Activated T-cell treated with anti-CD3 and anti-CD28 coated beads, Interleukin-2, amount 50 U/mL, for 48 hours (primary cell): ENCODE measurements at places on chromosomes 1 and 21.

DNA sequence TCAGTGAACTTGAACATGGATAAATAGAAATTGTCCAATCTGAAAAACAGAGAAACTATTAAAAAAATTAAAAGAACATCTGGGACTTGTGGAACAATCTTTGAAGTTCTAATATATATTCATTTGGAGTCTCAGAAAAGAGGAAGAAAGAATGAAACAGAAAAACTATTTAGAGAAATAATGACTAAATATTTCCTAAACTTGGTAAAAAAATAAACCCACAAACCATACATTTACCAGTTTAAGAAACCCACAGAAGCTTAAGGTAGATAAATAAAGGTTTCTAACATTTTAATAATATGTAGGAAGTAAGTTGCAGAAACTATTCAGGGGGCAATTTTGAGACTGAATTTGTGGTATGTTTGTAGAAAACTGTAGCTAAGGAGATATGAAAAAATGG, 437.8 kb downstream of the PTBP2 start:
- no peak for DNase-seq

DNA sequence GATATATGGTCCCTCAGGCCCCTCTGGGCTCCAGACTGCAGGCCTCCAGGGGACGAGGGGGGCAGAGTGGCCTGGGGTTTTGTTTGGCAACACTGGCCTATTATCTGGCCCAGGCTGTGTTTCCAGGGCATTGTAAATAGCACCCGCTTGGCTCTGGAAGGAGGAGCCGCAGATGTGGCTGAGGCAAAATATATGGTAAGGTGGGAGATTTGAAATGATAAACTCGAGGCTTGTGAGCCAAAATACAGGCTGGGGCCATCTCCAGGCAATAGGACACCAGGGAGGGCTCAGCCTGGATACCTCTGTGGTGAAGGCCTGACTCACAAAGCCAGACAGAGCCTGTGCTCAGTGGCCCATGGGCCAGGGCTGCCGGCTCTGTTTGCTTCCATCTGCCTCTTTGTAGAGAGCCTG, 14.0 kb downstream of the NAV1 start:
- DNase-seq = no peak

DNA sequence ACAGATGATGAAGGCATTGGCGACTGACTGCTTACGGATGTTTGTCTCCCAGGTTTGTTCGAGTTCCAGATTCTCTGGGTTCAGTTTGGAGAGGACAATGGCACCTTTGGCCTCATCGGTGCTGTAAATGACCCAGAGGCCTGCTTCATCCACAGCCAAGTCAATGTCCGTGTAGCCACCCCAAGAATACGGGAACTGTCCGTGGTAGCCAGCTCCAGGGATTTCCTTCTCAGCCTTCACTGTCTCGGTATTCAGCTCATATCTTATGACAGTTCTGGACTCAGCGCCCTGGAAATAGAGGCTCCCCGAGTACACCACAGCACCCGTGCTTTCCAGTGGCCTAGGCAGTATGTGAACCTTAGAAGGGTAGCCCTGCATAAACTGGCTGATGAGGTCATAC, 14.1 kb downstream of the MYOCOS start:
- DNase-seq = no peak

DNA sequence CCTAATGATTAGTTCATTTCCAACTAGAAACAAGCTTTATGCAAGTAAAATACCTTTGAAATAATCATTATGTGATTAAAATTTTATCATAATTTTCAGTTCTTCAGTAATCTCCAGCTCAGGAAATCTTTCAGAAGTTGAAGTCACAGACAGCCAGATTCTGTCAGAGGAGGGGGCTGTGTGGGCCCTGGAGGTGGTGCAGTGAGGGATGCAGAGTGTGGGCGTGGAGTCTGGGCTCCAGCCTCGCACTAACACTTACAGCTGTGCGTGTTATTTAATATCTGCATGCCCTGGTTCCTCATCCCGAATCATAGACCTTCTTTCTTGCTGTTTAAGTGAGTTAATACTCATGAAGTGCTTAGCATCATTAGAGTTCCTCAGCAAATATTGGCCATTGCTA, 23.9 kb downstream of the WDR64 start:
- DNase-seq = no peak

- DNase-seq = peak; percentile 89
These were observed 8.9 kb downstream of the VPS26C start for GRCh38 chr21:37257967-37258877.

GRCh38 chr1:24416666-24417391, 1.2 kb downstream of the NIPAL3 start:
- DNase-seq = peak; percentile 55

- no peak for DNase-seq
These were observed 4.2 kb upstream of the PLXNA2 start for GRCh38 chr1:208248307-208248801.

DNA sequence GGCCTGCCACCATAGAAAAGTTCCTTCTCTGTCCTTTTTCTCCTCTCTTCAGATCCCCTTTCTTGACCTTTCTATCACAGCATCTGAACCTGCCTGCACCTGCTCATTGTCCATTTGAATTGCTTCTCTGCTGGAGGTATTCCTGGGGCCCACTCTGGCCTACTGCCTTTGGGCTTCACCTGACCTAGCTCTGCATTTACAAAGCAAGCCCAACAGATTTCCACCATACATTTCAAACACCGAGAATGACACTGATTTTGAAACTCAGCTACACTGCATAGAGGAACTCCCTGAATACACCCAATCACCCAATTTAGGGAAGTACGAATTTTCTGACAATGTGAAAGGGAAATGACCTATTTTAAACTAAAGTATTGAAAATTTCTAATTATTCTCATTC, 284.5 kb upstream of the USP25 start:
- no peak for DNase-seq

DNA sequence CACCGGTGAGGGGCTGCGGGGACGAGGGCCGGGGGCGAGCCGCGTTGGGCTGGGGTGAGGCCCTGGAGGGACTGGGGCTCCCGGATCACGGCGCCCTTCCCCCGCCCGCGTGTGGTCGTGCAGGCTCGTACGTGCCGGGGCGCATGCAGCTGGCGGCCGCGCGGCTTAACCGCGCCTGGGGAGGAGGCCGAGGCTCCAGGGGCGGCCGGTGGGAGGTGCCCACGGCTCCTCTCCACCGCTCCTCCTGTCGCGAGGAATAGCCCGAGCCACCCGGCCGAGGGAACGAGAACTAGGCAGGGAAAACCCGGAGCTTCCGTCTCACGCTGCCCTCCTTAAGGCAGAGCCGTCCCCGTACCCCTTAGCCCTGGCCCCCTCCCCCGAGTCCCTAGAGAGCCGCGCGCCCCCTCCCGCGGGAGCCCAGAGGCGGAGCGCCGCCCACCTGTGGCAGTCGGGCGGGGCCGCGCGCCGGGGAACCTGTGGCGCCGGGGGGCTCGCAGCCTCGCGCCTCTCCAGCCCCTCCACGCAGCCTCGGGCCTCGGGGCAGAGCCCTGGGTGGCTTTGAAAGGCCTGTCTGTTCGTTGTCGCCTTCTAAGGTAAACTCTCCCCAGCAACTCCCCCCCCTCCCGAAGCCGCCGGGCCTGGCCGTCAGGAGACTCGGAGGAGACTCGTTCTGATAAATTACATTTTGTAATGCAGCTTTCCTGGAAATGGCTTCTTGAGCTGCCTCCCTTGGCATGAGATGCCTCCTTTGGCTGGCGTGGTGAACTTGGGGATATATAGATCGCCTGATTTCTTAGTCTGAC, 746 bp downstream of the AK4 start:
- peak; percentile 83 for DNase-seq

- DNase-seq = no peak
These were observed 14.5 kb downstream of the RBBP5 start for GRCh38 chr1:205107327-205107726.

GRCh38 chr21:39638281-39638680, 25.5 kb downstream of the B3GALT5 start:
- no peak for DNase-seq

DNA sequence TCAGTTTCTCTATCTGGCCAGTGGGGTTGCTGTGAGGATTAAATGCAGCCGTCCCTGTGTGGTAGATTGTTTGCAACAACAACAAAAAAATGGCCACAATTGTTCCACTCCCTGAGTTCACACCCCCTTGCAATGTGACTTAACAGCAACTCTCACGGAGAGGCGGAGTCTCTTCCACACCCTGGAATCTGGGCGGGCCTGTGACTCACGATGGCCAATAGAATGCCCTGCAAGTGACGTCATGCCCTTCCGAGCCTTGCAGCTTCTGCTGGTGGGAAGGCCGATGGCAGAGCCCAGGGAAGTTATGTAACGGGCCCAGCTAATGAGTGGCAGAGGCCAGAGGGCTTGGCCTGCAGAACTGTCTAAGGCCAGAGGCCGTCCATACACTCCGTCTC, 87.9 kb downstream of the RIPK4 start:
- no peak for DNase-seq

DNA sequence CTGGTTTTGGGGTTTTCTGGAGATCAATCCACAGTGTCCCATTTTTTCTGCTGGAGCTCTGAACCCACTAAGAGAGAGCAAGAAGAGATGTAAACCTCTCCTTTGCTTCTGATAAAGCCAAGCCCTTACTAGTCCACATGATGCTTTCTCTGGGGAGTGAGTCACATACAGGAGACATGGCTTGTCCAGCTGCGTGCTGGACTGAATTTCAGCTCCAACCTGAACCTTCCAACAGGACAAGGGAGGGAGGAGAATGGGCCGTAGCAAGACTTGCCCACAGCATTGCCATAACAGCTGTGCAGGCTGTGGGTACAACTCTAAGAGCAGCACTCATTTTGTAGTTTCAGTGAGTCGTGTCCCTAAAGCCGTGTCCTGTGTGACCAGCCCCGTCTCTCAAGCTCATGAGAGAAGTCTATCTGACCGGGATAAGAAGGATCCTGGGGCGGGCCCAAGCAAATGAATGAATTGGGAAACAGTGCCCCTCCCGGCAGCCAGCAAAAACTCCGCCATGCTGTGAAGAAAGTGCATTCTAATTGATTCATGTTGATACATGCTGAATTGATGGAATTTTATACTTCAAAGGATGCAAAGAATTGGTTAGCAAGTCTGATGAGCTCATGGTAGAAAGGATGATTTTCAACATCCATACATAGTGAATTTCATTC, 195.2 kb downstream of the GABPA start:
- no peak for DNase-seq

GRCh38 chr1:203519053-203519840, 25.3 kb downstream of the OPTC start:
- no peak for DNase-seq

DNA sequence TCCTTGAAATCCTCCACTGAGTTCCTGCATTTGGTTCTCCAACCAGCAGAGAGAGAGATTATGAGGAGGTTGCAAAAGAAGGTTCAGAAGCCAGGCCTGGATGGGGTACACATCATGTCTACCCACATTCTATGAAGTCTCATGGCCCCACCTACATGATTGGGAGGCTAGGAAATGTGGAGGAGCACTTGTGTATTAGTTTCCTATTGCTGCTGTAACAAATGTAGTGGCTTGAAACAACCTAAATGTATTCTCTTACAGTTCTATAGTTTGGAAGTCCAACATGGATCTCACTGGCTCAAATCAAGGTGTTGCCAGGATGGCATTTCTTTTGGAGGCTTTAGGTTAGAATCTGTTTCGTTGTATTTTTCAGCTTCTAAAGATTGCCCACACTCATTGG, 134.2 kb upstream of the ZNF648 start:
- DNase-seq = no peak

DNA sequence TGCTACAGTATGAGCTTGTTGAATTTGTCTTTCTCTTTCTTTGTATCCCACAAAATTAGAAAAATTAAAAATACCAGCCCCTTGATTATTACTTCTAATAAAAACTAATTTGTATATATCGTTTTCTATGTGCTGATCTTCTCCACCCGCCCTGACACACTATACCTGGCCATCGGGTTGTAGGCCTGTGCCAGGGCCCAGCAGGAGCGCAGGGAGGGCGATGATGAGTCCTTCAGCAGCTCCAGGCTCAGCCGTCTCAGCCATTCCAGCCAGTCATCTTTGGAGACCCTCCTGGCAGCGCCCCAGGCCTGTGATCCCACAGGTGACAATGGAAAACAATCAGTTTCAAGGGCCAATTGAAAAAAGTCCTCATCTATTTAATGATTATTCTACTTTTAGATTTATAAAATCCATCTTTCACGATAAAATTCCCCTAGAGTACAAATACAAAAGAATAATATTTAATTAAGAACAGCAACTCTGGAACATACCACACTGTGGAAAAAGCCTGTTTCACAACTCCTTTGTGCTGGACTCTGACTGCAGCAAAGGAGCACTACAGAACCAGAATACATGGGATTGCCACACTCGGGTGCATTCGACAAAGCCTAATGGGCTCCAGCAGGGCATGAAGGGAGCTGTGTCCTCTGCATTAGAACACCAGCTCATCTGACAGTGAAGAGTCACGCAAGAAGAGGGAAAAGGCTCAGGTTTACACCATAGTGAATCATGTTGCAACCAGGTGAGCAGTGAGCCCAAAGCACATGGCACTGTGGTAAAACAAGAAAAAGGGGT, 15.4 kb downstream of the ANGPTL7 start:
- DNase-seq = no peak

- peak; percentile 84 for DNase-seq
These were observed at the start of gene EFNA3 for GRCh38 chr1:155078469-155079209. Gene EFNA3, plus strand, starts transcription at chr1:155078837. Its CDS starts 105 bp downstream, at chr1:155078942.

GRCh38 chr1:55209247-55209646, 5.9 kb downstream of the USP24 start:
- no peak for DNase-seq

DNA sequence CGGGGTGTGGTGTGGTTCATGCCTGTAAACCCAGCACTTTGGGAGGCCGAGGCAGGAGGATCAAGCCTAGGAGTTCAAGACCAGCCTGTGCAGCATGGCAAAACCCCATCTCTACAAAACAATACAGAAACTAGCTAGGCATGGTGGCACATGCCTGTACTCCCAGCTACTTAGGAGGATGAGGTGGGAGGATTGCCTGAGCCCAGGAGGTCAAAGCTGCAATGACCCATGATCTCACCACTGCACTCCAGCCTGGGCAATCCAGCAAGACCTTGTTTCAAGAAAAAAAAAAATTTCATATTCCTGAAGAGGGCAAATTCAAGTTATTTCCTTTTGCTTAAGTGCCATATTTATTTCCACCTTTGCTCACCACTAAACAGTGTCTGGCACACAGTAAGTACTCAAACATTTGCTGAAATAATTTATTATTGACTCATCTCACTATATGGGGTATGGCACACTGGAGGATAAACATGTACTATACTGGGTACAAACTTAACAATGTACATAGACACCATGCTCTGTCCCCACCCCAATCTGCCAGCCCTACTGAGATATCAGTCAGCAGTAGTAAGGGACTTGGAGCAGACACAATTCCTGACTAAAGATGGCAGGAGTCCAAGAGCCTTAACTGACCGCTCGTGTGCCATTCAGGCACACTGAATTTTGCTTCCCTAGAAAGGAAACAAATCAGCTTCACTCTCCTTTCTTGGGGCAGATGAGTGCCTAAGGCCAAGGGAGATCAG, 15.5 kb downstream of the MEAF6 start:
- DNase-seq = no peak

DNA sequence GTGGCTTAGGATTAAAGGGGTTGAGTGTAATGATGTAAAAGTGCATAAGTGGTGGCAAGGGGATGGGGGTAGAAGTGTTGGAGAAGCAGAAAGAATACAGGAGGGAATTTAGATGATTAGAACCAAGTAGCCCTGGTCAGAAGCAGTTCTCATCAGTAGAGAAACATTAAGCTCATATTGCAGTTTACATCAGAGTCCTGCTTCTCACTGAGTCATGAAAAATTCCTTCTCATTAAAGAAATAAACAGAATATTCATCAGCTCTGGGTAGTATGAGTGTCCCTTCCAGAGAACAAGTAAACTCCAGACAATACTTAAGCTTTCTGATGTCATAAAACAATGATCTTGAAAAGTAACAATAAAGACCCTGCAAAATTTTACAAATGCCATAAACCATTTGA, 36.5 kb downstream of the LRRIQ3 start:
- DNase-seq = no peak
